GM19239 (cell line): ENCODE measurements at places on chromosomes 5 and 9.

GRCh38 chr5:101932599-101932998 lies 363.5 kb downstream of the SLCO4C1 start:
- no peak for DNase-seq

DNA sequence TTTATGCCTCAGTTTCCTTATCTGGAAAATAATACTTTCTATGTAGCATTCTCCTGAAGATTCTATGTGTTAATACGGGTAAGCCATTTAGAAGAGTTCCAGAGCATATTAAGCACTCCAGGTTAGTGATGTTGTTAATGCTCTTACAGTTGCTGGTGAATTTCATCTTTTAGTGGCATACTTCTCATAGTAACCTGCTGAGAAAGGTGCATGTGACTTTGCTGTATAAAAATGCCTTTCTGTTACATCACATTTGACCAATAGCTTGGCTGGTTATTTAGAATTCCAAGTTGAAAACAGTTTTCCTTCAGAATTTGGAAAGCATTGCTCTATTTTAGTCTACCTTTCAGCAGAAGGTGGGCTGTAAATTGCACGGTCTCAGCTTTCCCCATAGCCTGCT lies 27.2 kb downstream of the GCNT1 start:
- no peak for DNase-seq

DNA sequence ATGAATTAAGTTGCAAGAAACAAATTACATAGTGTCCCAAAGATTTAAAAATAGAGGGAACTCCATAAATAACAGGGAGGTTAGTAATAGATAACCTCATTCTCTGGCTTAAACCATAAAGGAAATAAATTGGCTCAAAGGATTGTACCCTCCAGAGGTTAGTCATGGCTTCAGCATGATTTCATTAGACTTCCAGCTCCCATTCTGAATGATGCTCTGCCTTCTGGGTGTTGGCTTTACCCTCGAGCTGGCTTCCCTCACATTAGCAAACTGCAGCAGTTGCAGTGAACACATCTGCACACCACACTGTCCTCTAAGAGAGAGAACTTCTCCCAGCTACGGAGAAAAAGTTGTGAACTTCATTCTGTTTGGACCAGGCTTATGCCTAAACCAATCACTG lies 70.4 kb downstream of the RGS7BP start:
- DNase-seq = no peak

GRCh38 chr5:67652201-67652600 lies 455.6 kb upstream of the CD180 start:
- DNase-seq = no peak

- DNase-seq = no peak
These were observed 1.1 kb upstream of the SNCAIP start for GRCh38 chr5:122310889-122311288.

DNA sequence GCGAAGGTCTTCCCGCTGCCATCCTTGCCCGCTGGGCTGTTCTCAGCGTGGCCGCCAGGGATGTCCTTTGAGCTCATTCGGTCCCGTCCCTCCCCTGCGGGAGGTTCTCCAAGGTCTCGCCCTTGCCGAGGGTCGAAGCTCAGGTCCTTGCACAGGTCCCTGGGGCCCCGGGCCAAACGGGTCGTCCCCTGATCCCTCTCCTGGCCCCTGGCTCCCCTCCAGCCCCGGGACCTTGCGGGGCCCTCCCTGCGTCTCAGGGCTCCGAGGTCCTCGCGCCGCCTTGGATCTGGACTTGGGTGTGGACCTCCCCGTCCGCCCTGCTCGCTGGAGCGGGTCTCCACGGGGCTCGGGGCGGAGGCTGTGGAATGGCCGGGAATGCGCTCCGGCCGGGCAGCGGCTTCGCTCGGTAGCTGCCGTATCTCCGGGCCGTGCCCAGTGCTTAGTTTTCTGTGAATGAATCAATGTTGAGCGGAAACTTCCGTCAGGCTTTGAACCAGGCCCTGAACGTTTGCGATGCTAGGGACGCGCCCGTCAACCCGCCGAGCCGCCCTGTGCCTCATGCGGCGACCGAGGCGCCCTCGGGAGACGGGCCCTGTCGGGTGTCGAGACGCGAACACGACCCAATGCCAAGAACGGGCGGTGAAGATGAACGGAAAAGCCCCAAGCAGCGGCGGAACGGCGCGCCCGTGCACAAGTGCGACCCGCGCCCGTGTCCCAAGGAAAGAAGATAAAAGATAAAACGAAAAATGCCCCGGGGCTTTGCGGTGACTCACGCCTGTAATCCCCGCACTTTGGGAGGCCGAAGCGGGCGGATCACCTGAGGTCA lies 780 bp downstream of the RNU6ATAC start:
- DNase-seq = peak; percentile 46

DNA sequence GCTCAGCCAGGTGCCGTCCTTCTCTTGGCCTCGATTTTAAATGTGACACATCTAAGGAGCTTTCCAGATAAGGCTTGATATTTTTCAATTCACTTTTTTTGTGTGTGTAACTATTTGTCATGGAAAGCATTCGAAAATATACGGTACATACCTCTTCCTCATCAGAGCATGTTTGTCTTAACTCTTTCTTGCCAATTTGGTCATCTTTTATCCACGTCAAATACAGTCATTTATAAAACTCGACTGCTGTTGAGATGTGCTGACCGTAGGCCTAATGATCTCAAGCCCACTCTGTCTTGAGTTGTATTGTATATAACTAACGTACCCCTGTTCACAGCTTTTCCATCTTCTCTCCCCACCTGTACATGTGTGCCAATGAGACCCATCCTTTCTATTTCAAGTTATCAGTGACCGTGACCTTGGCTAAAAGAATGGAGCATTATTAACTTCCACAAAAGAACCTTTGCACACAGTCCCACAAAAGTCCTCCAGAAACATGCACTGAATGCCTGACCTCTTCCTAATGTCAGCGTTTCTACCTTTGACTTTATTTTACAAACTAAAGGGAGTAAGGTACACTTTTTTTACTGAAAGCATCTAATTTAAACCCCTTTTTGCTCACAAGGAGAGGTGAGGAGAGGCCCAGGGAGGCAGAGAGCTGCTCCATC lies 61.6 kb downstream of the IPPK start:
- no peak for DNase-seq

DNA sequence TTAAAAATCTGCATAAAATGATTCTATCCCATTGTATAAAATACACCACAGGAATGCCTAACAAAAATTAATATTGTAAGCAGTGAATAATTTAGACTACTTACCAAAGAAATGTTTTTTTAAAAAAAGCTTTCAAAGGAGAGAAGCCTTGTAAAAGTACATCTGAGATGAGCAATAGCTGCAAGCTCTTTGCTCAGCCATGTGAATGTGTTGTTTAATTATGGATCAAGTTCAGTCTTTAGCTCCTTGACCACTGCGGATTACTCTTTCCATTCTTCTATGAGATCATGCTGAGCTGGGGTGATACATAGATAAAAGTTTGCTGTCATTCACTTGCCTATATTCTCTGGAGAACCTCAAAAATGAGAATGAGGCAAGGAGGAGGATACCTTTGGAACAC lies 782.4 kb upstream of the ZNF608 start:
- DNase-seq = no peak

- DNase-seq = peak; percentile 88
These were observed 25.0 kb upstream of the SPTLC1 start for GRCh38 chr9:92140074-92140753.

- DNase-seq = no peak
These were observed 275.4 kb downstream of the CDH12 start for GRCh38 chr5:22577711-22578110.

GRCh38 chr9:113665064-113665463 lies 201.5 kb downstream of the RGS3 start:
- DNase-seq = no peak

- DNase-seq = no peak
These were observed 76.4 kb downstream of the NDFIP1 start for GRCh38 chr5:142184988-142185387.

DNA sequence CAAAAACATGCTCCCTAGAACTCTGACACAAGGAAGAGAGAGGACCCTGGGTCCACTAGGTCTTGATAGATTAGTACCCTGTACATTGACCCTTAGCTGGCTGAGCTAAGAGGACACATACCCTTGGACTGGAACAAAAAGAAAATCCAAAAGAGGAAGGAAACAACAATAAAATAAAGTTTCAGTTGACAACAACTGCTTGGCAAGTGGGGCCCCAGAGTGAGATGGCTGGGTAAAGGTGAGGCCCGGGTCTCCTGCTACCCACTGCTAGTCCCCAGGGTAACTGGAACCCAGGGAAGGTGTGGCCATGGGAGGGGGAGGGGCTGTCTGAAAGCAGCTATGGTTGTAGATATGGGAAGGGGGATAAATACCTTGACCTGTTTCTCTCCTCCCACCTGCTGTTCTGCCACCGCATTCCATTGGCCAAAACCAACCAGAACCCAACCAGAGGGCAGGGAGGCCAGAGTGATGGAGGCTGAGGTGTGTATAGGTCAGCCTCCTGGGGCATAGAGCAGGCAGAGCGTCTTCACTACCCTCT lies 11.7 kb downstream of the TAL2 start:
- DNase-seq = no peak

GRCh38 chr5:158731014-158731413 lies 368.7 kb downstream of the EBF1 start:
- no peak for DNase-seq

DNA sequence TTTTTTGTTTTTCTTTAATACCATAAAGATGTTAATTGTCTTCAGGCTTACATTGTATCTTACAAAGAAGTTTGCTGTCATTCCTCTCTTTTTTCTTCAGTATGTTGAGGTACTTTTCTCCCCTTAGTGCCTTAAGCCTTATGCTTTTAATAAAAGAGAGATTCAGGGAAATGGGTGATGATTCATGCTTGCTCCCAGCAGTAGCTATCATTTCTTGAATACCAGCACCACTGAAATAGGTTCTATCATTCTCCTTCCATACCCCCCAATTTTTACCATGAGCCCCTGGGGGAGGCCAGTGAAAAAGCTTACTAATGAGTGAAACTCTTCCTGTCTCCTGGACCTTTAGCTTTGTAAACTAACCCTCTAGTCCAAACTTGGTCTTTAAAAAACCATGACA lies 165.0 kb downstream of the FBXL7 start:
- DNase-seq = no peak
